ENCODE measurements at places on chromosomes 2 and 18.

DNA sequence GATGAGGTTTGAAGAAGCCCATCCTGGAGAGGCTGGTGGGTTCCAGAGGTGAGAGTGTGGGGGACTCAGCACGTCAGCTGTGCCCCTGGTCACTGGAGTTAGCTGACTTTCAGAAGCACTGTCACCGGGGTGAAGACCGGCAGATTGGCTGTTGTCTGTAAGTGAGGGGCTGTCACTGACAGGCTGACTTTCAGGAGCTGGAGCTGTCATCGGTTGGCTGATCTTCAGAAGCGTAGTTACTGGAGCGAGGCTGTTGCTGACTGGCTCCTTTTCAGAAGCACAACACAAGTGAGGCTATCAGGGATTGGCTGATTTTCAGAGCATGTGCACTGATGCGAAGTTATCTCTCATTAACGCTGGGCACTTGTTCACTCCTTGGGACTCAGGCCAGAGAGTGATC lies 738.4 kb upstream of the ID2 start:
- no peak for DNase-seq

DNA sequence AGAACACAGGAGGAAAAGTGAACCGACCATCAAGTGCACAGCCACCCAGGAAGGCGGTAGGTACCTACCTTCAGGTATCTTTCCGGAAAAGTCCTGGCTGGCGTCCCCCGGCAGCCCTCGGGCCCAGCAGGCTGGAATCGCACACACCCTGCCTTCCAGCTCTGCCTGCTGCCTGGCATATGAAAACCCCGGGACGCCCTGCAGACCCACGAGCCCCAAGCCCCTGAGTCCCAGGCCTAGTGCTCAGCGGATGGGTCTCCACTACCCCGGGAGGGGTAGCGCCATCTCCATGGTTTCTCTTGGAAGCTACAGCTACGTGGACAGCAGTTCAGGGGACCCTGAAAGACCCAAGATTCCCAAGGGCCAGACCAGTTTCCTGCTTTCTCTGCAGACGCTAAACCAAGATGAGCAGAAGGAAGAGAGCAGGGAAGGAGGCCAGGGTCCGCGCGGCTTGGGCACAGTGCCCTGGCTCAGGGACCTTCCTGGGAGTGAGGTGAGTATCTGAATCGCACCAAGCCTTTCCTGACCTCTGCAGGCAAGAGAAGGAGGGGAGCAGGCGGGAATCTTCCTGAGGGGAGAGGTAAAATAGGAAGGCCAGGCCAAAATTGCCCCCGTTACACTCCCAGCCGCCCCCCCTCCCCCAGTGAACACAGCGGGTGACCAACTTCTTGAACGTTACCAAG lies 80.4 kb downstream of the ARHGEF4 start:
- DNase-seq, result no peak

GRCh38 chr2:203774760-203775159 lies 68.3 kb downstream of the CD28 start:
- no peak for DNase-seq

- DNase-seq, result no peak
Observed at GRCh38 chr18:21313576-21313975, 71.5 kb downstream of the GREB1L start.

DNA sequence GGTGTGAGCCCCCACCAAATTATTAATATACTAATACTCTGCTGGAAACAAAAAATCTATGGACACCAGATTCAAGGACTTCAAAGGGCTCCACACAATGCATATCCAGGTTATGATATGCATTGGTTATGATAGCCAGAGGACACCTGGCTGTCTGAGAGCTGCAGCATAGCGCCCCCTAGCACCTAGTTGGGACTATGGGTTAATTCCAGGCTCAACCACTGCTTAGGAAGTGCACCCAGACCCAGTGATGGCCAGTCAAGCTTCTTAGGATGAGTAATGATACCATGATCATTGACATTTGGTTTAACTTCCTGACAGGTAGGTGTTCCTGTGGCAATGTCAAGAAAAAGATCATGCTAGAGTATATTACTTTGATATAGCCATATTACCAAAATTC lies 3.8 kb upstream of the FRZB start:
- no peak for DNase-seq

DNA sequence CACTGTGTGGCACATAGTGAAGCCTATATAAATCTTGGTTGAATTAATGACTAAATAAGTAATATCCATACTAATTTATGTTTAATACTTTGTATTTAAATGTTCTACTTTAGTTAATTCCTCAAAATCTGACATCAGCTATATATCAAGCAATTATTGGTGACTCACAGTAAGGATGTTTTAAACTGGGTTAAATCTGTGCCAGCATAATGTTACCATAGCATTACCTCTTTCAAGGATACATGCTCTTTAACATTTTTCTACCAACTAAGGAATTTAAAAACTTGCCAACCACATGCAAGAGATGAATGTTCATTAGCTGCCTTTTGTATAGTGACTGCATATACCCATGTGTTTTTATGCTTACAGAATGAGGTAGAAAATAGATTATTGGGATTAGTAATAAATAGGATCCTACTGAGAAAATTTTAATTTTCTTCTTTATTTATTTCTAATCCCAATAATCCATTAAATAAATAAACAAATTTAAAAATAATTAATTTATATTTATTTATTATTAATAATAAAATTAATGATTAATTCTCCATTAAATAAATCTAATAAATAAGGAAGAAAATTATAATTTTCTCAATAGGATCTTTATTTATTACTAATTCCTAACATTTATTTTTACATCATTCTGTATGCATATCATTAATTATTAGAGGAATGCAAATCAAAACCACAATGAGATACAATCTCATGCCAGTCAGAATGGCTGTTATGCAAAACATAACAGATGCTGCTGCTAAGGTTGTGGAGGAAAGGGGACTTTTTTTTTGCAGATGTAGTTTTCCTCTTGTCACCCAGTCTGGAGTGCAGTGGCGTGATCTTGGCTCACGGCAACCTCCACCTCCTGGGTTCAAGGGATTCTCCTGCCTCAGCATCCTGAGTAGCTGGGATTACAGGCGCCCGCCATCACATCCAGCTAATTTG lies 410.7 kb upstream of the DSEL start:
- DNase-seq, result no peak

GRCh38 chr2:150626934-150627411 lies 139.5 kb upstream of the RND3 start:
- DNase-seq, result no peak

- no peak for DNase-seq
Observed at GRCh38 chr18:14942275-14942674, 194.3 kb downstream of the ANKRD30B start.

DNA sequence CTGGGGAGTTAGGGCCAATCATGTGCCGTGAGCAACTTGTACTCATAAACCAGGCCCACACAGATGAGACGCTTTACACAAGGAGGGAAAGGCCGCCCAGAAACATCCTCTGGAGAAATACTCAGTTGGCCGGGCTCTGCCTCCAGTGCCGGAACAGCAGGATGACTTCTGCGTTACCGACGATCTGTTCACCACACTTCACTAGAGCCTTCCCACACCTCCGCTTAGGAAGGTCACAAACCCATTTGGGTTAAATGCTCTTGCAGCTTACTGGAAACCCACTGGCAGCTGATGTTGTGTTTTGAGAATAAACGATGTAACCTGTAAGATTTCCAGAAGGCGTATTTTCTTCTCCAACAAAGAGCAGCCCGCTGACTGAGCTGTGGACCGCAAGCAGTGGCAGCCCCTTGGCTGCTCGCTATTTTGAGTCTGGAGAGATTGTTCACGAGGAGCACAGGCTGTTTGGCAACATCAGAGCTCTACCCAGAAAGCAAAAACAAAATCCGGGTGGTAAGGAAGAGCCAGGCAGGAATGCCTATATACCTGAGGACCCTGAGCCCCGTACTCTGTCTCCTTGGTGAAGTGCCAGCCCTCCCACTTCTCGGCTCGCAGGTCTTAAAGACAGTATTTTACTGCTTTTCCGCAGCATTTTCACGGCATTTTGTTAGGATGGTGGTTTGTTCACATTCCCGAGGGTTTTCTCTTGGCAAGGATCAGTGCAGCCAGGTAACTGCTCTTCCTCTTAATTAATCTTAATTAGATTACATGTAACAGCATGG lies 44.0 kb downstream of the COLEC12 start:
- no peak for DNase-seq

- DNase-seq, result no peak
Observed at GRCh38 chr2:200748779-200749178, 62.9 kb upstream of the BZW1 start.

DNA sequence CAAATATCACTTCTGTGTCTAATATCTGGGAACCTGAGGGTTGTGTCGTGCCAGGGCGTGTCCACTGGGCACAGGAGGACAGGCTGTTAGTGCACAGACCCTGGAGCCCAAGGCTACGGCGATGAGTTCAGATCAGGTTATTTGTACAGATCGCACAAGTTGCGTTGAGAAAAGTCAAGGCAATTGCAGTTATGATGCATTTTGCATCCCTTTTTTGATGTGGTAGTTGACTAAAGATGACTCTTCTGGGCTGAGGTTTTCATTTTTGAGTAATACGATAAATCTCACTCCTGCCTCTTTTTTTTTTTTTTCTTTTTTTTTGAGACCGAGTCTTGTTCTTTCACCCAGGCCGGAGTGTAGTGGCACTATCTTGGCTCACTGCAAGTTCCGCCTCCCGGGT lies 7.2 kb downstream of the RBFA start:
- DNase-seq, result no peak

DNA sequence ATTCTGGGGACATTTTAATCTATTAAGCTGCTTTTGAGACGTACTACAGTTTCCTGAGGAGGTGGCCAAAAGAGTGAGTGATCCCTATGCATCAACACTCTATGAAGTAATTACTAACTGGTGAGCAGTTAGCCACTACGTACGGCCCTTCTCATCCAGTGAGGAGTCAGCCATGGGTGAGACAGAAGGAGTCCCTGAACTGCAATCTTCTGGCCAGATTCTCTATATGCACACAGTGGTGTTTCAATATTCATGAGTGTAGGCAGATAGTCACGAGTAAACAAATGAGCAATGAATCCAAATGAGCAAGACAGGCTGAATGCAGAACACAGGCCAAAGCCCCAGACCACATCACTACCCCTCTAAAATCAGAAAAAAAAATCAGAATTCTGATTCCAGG lies 29.8 kb upstream of the TMEM214 start:
- DNase-seq, result no peak

Measured in central memory CD4-positive, alpha-beta T cell (primary cell).